Breast epithelium (tissue), 4 donors: ENCODE measurements at places on chromosomes 2 and 18. TPM values are rescaled to one million over a fixed set of nuclear protein-coding genes. Genes with fewer than 3 reads are reported as not detected.

GRCh38 chr2:240894006-240894405 is 1.9 kb downstream of the MAB21L4 start:
- DNase-seq, result no peak

- no peak for DNase-seq
These were observed 1.6 kb upstream of the STK17B start for GRCh38 chr2:196172951-196173350.

DNA sequence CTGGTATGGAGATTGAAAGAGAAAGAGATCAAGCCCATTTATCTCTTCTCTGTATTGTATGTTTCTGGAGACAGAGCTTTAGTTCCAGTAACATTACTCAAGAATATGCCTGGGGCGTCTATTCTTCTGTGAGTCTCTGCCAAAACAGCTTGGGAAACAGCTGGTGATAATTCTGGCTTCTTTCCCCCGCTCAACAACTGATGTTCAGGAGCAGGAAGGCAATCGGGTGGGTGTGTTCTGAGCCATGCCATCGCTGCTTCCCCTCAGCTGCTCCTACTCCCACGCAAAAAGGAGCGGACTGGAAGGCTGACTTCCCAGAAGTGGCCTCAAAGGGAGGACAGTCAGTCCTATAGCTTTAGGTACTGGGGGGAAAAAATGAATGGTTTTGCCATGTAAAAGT is 695.1 kb downstream of the PLCL1 start:
- no peak for DNase-seq

- DNase-seq, result no peak
These were observed 30.7 kb downstream of the CAMKMT start for GRCh38 chr2:44392338-44392943.

- DNase-seq, result no peak
These were observed 14.0 kb downstream of the DNAH7 start for GRCh38 chr2:196054631-196055030.

DNA sequence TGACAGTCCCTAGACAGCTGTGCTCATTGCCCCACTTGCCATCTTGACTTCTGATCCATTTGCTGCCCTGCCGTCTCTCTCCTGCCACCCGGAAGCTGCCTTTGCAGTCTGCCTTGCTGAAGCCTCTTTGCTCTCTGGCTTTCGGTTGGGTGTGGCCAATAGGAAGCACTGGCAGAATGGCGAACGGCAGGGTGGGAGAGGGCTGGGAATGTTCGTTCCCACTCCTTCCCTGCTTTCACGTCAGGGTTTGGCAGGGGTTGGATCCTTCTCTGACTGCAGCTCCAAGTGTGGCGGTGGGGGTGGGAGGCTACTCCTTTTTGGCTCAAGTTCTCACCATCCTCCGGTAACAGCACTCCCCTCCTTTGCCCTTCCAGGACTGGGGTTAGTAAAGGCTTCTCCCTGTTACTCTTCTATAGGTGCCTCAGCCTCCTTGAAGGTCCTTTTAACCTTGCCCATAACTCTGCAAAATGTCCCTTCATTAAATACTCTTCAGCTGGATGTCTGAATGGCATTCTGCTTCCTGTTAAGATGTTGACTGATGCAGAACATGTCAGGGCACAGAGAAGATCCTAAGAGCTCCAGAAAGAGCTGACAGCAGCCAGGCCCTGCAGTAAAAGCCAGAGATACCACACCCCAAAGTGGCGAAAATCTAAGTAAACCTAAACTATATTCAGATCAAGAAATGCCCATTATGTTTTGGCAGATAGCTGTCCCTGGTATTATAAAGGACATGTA is 299.7 kb downstream of the CDCA7 start:
- no peak for DNase-seq

DNA sequence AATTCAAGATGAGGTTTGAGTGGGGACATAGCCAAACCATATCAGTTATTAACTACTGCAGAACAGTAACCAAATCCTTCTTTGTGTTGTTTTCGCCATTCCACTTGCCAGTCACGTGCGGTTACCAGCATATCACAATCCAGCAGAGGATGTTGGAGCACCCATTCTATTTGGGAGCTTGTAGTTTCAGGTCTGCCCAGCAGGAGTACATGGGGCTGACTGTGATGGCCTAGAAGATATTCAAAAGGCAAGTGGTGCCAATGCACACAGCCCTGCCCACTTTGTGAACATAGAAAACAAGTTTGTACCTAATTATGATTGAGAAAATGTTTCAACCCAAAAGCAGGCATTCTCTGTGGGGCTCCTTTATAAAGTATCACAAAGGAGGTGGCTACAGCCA is 57.0 kb downstream of the ZNF519 start:
- no peak for DNase-seq

- DNase-seq, result no peak
These were observed 779.7 kb downstream of the DCDC2C start for GRCh38 chr2:4483050-4483449.

GRCh38 chr2:157596992-157597681 is 31.5 kb downstream of the ACVR1C start:
- no peak for DNase-seq

DNA sequence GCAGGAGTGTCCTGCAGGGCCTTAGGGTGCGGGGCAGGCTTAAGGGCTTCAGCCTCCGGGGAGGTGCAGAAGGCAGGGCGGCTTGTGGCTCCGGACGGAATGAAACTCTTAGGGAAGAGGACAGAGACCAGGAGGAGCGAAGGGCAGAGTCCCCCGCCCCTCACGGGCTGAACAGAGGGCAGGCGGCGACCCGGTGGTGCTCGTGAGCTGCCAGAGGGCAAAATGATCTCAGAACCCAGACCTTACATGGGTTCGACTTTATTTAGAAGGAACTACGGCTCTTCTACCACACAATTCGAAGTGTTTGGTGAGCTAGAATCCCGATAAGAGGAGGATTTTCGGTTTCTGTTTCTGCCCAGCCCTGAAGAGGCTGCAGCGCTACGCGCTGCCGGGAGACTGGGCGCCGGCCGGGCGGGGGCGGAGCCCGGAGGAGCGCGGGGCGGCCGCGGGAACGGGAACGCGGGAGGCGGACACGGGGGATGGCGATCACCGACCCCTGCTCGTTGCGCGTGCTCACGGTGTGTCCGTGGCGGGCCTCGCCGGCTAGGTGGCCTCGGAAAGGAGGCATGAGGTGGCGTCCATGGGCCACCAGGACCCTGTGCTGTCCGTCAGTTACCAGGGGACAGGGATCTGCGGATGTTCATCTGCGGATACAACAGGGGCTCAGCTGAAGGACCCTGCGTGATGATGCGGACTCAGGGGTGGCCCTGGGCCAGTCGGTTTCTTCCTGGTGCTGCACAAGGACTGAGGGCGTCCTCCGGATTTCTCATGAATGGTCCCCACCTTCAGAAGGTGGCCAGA is 4.2 kb upstream of the SP100 start:
- DNase-seq, result peak; percentile 56

GRCh38 chr2:72917877-72918553 is 696 bp downstream of the EMX1 start:
- no peak for DNase-seq

DNA sequence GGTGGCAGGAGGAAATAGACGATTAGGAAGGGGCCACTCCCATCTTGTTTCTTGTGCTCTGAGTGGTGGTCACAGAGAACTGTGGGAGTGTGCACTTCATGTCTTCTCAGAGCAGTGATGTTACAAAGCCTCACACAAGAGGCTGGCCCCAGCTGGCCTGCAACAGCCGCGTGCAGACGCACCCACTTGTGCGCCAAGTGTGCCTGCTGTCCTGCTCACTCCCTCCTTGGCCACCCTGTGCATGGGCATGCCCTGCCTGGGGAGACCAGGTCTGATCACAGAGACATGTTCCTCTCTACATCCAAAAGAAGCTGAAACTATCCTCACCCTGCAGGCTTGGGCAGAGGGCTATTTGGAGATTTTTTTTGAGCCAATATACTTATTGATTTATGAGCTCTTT is 108.4 kb downstream of the MRO start:
- DNase-seq, result no peak

DNA sequence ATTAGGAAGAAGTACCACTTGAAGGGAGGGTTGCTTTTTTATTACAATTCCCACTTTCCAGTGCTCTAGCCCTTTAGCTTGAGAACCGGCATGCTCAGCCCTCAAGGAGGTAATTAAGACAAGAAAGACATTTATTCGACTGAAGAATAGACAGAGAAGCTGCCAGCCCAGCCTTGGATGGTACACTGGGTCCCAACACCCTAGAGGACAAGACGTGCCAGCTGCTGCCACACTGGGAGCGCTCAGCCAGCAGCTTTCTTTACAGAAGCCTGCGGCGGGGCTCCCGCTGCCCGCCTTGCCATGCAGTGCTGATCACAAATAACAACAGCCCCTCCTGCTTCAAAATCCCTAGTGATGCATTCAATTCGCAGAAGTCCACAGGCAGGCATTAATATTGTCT is 746.3 kb upstream of the RAB6C start:
- DNase-seq, result no peak

GRCh38 chr2:217165547-217165946 is 305.7 kb upstream of the TNP1 start:
- DNase-seq, result no peak

- DNase-seq, result no peak
These were observed 28.0 kb upstream of the CCNYL1 start for GRCh38 chr2:207683438-207683837.

DNA sequence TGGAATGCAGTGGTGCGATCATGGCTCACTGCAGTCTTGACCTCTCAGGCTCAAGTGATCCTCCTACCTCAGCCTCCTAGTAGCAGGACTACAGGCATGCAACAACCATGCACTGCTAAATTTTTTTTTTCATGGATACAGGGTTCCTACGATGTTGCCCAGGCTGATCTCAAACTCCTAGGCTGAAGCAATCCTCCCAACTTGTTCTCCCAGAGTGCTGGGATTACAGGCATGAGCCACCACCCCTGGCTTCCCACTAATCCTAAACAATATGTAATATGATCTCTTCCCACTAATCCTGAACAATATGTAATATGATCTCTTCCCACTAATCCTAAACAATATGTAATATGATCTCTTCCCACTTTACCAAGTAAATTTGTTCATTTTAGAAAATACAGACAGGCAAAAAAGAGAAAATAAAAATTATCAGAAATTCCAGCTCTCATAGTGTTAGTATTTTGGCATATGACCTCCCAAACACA is 33.7 kb upstream of the C18orf32 start:
- no peak for DNase-seq

DNA sequence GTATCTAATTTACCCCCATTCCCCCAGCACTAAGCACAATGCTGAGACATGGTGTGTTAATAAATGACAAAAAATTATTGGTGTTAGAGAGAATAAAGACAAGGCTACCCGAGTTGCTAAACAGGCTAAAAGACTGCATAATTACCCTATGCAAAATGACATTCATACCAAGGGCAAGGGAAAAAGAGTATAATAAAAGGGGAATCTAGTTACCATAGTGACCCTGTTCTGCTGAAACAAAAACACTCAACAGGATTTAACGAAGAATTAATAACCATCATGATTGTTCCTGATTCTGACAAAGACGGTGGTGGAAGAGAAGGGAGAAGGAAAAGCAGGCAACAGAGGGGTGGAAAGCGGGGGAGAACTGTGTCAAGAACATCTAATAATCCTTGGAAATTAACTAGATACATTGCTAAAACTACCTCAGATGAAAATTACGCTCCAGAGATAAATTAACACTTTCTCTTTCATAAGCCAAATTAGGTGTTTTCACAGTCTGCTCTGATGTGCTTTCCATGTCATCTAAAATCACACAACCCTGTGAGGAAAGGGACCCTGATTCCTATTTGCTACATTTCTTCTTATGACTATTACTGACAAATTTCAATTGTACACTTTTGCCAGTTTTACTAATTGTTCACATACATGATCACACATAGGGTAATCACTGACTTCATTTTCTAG is 25.5 kb downstream of the TTR start:
- no peak for DNase-seq

GRCh38 chr2:149832324-149832723 is 244.7 kb upstream of the MMADHC start:
- no peak for DNase-seq

DNA sequence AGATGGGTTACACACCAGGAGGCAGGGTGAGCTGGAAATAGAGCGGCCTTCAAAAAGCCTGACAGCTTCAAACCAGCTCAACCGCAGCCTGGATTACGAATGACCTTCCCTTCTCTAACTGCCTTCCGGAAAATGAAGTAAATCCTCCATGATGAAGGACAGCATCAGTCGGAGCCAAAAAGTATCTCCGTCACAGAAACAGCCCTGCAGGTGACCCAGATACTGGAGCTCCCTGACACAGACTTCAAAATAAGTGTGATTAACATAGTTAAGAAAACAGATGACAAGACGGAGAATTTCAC is 10.3 kb upstream of the CIB4 start:
- no peak for DNase-seq

DNA sequence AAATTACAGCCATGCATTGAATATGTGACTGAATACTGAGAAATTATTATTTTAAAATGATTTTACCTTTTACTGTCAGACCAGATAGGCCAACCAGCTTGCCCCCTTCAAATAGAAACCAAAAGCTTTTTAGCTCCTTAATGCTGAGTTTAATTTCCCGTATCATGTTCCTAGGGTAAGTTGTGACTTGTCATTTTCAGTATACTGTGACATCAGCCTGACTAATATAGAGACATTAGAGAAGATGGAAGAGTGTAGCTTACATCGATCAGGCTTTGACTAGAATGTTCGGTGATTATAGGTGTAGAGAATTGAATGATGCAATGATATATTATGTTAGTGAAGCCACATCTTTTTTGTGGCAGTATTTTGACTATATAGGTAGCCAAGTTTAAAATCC is 50.6 kb upstream of the ZEB2 start:
- DNase-seq, result no peak

- DNase-seq, result no peak
These were observed 40.8 kb upstream of the PTMA start for GRCh38 chr2:231667496-231667895.

DNA sequence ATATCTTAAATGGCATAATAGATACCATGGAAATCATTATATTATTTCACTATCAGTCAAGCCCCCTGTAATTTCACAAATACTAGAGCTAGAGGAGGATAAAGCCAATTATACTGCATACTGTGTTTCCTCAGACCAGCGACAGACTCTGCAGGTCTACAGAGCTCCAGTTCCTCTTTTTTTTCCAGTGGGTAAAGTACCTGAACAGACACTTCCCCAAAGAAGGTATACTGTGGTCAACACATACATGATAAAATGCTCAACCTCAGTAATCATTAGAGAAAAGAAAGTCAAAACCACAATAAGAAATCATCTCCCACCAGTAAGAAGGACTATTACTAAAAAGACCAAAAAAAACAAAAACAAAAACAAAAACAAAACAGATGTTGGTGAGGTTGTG is 44.6 kb downstream of the SCN7A start:
- DNase-seq, result no peak

DNA sequence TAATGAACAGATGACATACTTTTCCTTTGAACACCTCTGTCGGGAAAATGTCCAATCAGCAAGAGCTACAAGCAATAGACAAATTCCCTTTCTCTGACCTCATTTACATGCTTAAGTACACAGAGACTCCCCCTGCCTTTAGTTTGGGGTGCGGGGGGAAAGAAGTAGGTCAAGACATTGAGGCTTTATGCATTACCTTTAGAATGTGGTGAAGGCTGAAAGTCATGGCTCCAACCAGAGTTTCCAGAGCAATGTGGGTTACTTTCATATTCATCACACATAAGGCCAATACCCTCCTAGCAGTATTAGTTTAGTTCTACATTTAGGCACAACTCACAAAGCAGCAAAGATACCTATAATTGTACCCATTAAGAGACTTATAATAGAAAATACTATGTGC is 808.3 kb downstream of the NRXN1 start:
- DNase-seq, result no peak

PLGLB1 gene
- 8.8 TPM for total RNA-seq

C1QL2 gene
- total RNA-seq, result 0.15 TPM

SCYGR4 gene
- not detected for total RNA-seq

KCNIP3 gene
- total RNA-seq, result 14.4 TPM

TMEM18 gene
- 17.7 TPM for total RNA-seq

NOSTRIN gene
- 35.9 TPM for total RNA-seq

ALPP gene
- not detected for total RNA-seq

CYS1 gene
- total RNA-seq, result 1.3 TPM
